ENCODE measurements at places on chromosomes 16 and 17.

DNA sequence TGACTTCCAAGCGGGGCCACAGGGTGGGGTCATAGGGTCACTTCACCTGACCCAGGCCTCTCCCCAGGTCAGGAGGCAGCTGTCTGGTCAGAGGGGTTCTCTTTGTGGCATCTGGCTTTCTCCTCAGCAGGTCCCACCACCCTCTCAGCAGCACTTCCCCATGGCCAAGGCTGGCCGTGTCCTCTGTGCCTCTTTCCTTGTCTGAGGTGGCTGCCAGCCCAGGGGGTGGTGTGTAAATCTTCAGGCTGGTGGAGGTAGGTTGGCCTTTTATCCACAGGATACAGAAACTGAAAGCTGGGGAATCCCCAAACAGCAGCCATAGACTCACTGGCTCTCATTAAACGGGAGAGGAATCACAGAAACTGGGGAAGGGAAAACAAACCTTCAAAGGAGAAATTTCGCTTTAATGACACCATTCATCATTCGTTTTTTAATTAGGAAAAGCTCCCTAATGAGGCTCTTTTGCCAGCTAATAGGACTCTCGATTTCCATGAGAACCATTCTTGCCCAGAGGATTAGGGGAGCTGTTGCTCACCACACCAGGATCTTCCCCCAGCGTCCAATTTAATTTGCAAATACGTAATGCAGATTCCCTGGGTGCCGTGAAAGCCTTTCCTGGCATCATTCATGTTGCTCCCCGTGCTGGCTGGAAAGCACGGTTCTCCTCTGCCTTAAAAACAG, 18.0 kb downstream of the C17orf75 start:
- DNase-seq: no peak

DNA sequence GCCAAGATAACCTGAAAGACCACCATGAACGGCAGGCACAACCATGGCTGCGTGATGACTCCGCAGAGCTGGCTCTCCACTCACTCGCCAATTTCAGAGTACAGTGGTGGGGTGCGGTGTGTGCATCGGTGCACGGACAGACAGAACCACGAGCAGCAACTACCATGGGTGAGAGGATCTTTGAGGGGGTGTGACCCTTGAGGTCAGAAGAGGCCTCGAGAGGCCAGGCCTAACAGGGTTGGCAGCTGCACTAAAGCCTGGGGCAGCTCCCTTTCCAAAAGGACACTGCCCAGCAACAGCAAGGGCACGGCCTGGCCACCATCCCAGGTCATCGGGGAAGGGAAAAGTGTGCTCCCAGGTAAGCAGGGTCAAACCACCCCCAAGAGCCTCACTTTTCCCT, 1.9 kb upstream of the ECI1 start:
- DNase-seq: no peak

GRCh38 chr16:85536073-85536410, 77.1 kb upstream of the GSE1 start:
- DNase-seq: no peak

GRCh38 chr16:88454523-88454947, 1.5 kb downstream of the ZFPM1 start:
- DNase-seq: no peak

- DNase-seq: no peak
These were observed 4.1 kb downstream of the KRT10 start for GRCh38 chr17:40818343-40818732.

DNA sequence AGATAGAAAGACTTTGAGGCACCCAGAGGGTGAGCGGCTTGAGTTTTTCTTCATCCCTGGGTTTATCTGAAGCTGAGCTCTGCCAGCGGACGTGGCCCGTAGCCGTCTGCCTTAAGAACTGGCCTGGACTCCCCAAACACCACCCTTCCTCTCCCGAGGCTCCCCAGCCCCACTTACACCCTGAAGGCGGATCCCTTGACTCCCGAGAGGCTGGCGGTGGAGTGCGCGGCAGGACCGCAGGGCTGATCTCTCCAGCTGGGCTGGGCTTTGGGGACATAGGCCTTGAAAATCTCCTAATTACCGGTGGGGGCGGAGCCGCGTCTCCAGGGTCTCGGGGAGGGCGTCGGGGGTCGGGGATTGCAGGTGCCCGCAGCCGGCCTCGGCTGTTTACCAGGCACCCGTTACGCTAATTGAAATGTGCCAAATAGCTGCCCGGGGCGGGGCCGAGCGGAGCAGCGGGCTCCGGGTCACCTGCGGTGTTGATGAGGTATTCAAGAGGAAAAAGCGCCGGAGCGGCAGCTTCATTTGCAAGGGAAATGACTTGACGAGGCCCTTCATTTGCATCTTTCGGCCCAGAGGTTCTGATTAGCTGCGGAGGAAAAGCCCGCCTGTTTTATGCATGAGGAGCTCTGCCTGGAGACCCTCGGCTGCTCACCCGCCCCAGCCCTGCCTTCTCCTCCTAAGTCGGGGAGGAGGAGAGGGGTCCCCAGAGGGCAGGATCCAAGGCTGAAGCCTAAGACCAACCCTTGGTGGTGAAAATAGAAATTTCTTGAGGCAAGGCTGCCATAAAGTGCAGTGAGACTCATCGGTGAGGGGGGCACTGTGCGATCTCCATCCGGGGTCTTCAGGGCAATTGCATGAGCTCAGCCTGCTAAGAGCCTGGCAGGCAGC, 100.7 kb downstream of the MGAT5B start:
- DNase-seq: peak; percentile 86

DNA sequence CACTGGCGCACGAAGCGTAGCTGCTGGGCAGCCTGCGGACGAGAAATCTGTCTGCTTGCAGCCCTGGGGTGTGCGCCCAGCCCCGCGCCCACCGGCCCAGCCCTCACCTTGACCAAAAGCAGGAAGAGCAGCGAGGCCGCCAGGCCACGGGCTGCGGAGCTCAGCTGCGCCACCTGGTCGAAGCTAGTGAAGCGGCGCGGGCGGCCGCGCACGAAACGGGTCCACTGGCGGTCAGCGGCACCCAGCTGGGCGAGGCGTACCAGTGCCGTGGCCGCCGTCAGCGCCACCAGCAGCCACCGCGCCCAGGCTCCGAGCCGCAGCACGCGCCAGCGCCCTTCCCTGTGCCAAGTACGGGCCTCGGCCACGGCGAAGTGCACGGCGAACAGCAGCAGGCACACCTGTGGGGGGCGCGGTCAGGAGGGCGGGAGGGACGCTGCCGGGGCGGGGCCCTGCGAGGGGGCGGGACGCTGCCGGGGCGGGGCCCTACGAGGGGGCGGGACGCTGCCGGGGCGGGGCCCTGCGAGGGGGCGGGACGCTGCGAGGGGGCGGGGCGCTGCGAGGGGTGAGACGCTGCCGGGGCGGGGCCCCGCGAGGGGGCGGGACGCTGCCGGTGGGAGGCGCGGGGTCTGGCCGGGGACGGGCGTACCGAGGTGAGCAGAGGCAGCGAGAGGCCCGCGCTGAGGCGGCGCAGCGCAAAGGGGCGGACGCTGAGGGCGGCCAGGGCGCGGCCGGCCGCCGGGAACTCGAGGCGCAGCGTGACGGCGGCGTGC, 43.2 kb downstream of the TSC2 start:
- no peak for DNase-seq

DNA sequence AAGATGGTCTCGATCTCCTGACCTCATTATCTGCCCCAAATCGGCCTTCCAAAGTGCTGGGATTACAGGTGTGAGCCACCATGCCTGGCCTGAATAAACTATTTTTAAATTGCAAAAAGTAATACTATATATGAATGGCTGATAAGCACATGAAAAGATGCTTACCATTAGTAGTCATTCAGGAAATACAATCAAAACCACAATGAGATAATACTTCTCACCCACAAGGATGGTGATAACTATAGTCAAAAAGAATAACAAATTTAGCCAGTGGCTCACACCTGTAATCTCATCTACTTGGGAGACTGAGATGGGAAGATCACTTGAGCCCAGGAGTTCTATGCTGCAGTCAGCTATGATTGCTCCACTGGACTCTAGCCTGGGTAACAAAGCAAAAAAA, 2.4 kb upstream of the TACO1 start:
- no peak for DNase-seq

DNA sequence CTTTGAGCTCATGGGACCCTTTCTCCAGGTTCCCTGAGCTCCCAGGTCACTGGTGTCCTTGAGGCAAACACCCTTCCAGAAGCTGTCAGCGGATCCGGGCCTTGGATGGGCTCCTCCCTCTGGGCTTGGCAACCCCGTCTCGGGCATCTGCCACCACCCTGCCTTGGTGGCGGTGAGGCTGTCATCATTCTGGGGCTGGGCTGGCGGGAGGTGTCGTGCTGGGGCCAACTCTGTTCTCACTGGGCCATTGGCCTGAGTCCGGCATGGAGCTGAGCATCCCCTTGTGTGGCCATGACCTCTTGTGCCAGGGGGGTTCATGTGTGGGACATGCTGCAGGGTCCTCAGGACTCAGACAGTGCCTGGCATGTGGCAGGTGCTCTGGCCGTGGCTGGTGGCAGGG, 197.6 kb downstream of the LAT start:
- DNase-seq: no peak

DNA sequence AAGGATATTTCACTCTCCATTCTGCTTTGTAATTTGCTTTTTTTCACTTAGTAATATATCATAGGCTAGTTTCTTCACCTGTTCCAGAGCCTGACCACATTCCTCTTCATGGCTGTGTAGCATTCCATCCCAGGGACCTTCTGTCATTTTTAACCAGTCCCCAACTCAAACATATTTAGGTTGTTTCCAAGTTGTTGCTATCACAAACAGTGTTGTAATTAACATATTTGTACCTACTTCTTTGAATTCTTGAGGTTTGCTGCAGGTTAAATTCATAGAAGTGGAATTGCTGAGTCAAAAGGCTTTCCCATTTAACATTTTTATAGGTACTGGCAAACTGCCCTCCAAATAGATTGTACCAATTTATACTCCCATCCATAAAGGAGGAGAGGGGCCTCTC, 65.1 kb upstream of the MED9 start:
- no peak for DNase-seq

DNA sequence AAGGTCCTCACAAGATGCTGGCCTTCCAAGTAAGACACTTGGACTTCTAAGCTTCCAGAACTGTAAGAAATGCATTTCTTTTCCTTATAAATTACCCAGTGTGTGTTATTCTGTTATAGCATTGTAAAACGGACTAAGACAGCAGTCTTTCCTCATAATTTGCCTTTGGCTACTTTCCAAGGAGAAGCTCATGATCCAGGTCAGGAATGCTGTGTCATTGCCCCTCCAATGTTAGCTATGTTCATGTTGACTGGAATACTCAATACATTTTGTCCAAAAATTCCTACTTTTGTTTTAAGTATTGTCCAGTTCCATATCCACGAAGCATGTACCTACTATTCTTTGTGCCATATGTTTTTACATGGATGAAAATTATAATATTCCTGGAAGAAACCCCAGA, 234.6 kb downstream of the HS3ST3A1 start:
- DNase-seq: no peak

GRCh38 chr17:7747635-7748071, 30.1 kb downstream of the DNAH2 start:
- DNase-seq: no peak

Measured in NCI-H1694 (cell line).